ENCODE measurements at places on chromosomes 7 and 10.

GRCh38 chr7:37448011-37448635, 541 bp downstream of the ELMO1 start:
- no peak for DNase-seq

DNA sequence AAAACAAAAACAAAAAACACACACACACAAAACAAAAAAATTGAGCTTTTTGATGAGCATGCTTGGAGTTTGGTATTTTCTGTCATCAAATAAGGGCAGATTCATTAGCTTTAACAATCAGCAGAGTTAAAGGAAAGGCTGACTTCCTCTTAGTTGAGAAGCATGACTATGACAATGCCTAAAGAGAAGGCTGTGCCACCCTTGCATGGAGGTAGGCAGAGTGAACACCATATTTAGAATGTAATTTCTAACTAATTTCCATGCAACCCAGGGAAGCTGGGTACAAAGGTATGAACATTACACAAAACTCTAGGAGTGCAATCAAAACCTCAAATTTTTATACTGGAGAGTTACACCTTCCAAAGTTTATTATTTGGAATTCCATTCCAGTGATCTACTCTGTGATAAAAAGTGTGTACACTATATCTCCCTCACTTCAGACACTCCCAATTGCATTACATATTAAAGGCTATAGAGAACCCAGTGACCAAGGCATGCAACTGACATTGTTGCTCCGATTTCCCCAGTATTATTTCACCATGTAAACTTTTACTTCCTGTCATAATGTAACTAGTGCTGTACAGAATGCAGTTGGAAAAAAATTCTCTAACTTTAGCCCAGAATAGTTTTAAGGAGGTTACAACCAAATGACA, 9.4 kb upstream of the CYCS start:
- DNase-seq, result no peak

GRCh38 chr7:106068986-106069385, 43.1 kb downstream of the SYPL1 start:
- DNase-seq, result no peak

DNA sequence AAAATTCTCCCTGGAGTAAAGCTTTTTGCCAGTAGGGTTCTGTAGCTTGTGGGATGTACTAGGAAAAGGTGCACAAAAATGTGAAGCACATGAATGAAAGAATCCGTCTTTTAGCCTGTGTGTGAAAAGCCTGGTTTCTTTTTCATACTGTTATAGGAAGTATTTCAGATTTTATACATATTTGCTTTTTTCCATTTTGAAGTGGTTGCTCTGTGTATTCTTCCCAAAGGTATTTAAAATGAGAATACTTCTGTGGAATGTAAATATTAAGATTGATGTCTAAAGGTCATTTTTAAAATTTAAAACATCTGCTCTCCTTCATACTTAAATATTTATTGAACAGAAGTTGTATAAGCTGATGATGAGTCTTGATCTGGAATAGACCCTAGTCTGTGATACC, 96.8 kb downstream of the CDK14 start:
- no peak for DNase-seq

DNA sequence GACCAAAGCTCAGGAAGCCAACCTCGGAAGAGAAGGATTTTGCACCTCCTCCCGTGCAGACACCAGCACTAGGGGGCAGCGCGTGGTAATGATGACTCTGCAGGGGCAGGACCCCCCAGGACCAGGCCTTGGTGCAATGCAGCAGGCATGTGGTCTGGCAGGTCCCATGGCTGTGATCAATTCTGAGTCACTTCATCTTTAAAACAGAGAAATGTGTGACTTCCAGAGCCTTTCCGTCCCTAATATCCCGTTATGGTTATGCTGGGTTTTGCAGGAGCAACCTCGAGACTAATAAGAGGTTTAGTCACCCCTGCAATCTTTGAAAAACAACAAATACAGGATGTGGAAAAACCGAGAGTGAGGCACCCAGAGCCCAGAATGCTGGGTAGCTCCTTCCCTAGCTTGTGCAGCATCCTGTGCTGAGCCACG, 30.2 kb upstream of the GJD4 start:
- no peak for DNase-seq

GRCh38 chr10:98150544-98150943, 16.1 kb downstream of the R3HCC1L start:
- DNase-seq, result no peak

DNA sequence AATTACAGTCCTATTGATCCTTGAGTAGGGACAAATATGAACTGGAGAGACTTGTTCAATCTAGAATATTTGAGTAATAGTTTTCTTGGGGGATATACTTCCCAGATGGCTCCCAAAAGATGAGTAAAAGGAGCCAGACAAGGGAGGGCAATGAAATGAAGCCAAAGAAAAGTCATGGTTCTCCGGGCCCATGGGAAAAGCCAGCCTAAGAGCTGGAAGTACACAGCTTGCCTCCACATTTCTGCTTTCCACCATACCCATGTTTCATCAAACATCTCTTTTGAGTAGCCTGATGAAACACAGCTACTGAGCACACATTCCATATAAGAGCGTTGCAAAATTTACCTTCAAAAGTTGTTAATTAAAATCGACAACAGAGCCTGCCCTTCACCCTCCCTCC, 535.0 kb upstream of the FZD8 start:
- no peak for DNase-seq

DNA sequence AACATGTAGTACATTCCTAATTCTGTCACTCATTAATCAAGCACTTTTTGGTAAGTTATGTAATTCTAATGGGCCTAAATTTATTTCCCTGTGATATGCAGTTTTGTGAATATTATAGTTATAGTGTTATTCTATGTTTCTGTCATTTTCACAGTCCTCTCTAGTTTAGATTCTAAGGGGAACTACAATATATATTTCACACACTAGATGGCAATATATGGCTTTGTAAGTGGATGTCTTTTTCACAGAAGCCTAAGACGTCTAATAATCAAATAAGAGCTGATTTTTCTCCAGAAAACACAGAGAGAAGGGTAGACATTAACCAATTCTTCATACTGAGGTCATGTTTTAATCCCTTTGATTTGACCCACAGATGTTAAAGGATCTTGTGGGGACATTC, 18.0 kb downstream of the RNLS start:
- DNase-seq, result peak; percentile 30

DNA sequence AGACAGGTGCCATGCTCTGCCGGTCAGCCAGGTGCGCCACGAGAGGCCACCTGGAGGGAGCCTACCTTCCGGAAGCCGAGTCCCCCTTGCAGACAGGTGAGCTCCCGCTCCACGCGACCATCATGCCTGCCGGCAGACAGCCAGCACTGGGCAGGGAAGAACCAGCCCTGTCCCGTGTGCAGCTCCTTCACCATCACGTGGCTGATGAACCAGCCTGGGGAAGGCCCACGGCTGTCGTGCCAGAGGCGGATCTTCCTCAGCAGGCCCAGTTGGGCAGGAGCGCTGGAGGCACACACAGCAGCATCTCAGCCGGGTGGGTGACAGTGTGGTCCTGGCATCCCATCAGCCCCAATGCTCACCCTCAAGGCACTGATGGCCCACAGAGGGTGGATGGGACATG, 108.9 kb downstream of the PKD1L1 start:
- DNase-seq, result no peak

GRCh38 chr7:110762546-110763225, 328.2 kb upstream of the LRRN3 start:
- DNase-seq, result no peak

GRCh38 chr10:121753726-121754476, 155.7 kb upstream of the FGFR2 start:
- no peak for DNase-seq

DNA sequence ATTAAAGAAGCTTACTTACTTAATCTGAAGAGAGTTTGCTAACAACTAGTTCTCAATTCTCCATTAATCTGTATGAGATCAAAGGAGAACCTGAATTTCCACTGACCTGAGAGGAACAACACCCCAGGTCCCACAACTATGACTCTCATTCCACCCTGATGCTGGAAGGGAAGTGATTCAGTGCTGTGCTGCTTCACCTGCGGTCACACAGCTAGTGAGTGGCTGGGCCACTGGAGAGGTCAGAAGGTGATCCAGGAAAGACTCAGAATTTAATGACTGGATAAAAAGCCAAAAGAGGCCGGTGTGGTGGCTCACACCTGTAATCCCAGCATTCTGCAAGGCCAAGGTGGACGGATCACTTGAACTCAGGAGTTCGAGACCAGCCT, 23.6 kb downstream of the SORBS1 start:
- peak; percentile 87 for DNase-seq

- DNase-seq, result no peak
Measured at GRCh38 chr10:26475386-26475785, 37.2 kb downstream of the APBB1IP start.

DNA sequence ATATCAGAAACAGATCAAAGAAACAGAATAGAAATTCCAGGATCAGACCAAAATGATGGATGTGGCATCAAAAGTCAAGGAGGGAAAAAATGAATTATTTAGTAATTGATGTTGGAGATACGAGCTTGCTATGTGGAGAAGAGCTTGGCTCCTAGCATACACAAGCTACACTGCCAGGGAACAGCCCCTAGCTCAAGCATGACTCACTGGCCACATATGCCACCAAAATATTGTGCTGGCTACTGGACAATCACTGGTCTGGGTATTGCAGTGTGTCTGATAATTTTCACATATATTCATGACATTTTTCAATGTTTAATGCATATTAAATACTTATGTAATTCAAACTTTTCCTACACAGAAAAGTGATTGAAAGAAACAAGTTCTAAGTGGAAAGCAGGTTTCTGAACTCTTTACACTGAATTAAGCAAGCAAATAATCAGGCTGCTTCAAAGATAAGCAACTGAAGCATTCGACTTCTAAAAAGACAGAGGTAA, 59.3 kb downstream of the OAT start:
- DNase-seq, result no peak

GRCh38 chr7:138546829-138547228, 86.8 kb downstream of the TRIM24 start:
- DNase-seq, result no peak

Measured in SW480 (cell line).